ENCODE measurements at places on chromosomes 7 and 10. TPM values are rescaled to one million over a fixed set of nuclear protein-coding genes. Genes with fewer than 3 reads are reported as not detected.

GRCh38 chr7:78260826-78261225 is 462.3 kb downstream of the PHTF2 start:
- H3K27ac ChIP-seq = no peak overlapping the region
- DNase-seq = no peak
- H3K4me1 ChIP-seq = no peaks in the 10 kb centered on the region
- H3K4me3 ChIP-seq = no peak overlapping the region
- H3K27me3 ChIP-seq = no peaks in the 10 kb centered on the region

DNA sequence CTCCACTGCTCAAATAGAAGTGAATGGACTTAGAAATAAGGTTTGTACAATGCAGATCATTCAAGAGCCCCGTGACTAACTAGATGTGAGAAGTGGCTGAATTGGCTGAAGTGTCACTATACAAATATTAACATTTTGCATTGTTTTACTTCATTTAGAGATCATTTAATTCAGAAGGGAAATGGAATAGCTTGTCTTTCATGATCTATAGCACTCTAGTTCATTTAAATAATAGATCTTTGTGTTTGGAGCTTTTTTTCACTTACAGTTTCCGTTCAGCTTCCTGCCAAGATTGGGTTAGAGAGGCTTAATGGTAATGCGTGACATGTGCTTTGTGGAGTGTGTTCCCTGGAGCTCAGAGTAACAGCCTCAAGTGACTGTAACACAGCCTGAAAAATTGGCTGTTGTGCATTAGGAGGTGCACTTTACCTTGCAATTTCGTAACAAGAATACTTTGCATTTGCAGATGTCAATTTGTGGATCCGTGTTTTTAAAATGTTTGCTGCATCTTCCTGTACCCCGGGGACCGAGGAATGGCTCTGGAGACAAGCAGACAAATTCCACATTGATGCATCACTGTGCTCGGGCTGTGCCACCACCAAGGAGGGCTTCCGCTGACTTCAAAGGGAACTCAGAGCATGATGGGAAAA is 170.3 kb downstream of the NRP1 start:
- no peaks in the 10 kb centered on the region for H3K4me1 ChIP-seq
- H3K27me3 ChIP-seq = no peaks in the 10 kb centered on the region
- H3K4me3 ChIP-seq = no peak overlapping the region
- H3K27ac ChIP-seq = no peak overlapping the region
- H3K36me3 ChIP-seq = no peaks in the 10 kb centered on the region

DNA sequence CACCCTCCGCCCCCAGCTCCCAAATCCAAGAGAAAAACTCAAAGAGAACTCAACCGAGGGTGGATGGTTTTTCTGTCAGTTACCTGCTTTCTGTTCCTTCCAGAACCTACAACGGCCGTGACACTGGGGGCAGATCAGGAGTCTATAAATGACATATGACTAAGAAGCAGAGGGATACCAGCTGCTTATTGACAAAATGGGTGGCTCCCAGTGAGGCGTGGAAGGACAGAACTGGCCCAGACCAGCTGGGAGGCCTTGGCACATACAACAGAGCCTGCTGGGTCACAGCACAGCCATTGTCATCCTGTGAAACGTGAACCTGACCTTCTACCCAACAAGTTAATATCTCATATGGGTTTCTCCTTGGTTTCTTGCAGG is 84.3 kb upstream of the ADRB1 start:
- no peak overlapping the region for H3K27ac ChIP-seq
- H3K36me3 ChIP-seq = no peaks in the 10 kb centered on the region
- H3K27me3 ChIP-seq = no peaks in the 10 kb centered on the region
- no peak for DNase-seq
- no peak overlapping the region for H3K4me3 ChIP-seq
- H3K4me1 ChIP-seq = peaks cover 23% of the 10 kb centered on the region

GRCh38 chr10:8035641-8036470 is 18.6 kb upstream of the GATA3 start:
- H3K27me3 ChIP-seq = no peaks in the 10 kb centered on the region
- H3K27ac ChIP-seq = no peak overlapping the region
- no peaks in the 10 kb centered on the region for H3K36me3 ChIP-seq
- peaks cover 41% of the 10 kb centered on the region for H3K4me1 ChIP-seq
- H3K4me3 ChIP-seq = no peak overlapping the region

The POP7 gene
- polyA plus RNA-seq = 8.8 TPM

The AKR1C1 gene
- 0.03 TPM for polyA plus RNA-seq

The INMT gene
- polyA plus RNA-seq = 0.13 TPM

The CPA2 gene
- not detected for polyA plus RNA-seq

The ETV1 gene
- polyA plus RNA-seq = not detected

Measured in B cell (primary cell).